NCI-H2029 treated with DMSO at 0.1 percent for 48 hours (cell line): ENCODE measurements at places on chromosomes 5 and 9.

DNA sequence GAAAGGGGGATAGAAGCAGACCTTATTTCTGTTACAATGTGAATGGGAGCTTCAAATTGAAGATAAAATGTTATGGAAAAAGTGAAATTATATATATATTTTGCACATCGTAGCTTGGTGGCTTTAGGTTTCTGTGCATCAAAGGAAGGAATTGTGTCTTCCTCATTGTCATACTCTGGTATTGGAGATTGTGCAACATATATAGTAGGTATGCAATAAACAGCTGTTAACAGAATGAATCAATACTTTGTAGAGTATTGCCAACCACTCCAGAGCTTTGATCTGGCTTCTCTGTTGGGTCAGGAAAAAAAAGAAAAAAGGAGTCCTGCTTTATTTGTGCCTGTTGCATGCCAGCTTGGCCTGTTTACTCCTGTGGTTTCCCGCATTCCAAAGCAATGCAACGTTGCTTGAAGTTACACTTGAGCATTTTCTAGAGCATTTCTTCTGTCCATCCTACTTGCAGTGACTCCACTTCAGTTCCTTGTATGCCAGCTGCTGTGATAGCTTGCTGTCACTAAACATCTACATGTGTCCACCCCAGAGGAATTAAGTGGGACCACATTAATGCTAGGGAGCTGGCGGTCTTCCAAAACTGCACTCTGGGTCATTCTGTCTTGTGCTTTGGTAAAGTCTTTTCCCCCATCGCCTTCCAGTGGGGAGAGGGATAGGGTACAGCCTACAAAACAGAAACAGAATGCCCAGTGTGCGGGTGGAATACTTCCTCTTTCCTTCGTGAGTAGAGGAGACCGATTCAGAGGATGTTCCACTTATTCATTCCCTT lies 62.0 kb upstream of the MEF2C start:
- DNase-seq, result no peak

DNA sequence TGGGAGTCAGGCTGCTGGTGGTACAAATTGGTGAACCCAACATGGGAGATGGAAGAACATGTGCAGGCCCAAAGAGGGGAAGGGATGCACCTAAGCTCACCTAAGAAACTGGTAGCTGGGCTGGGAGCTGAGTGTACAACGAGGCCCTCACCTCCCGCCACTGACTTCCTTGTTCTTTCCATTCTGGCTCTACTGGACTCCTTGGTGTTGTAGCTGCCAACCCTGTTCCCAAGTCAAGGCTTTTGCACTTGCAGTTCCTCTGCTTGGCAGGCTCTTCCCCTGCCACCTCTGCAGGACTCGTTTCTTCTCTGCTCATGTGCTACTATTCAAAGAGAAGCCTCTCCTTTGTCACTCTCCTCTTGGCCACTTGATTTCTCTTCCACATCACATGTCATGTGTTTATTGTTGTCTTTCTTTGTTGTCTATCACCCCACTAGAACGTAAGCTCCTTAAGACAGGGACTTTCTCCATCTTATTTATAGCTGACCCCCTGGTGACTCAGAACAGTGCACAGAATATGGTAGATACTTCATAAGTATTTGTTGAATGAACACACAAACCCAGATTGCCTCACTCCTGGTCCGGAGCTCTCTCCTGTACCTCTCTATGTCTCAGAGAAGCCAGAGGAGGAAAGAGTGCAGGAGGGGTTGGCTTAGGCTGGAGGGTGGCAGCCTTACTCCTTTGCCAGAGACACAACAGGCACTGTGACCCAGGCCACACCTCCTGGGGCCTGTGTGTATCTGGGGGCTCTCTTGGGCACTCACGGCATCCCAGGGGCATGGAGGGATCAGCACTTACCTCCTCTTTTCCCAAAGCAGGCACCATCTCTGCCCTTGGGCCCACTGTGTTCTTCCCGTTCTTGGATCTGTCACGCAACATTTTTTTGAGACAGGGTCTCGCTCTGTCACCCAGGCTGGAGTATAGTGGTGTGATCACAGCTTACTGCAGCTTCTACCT lies 5.2 kb upstream of the SPINK4 start:
- peak; percentile 27 for DNase-seq

- DNase-seq, result no peak
Measured at GRCh38 chr5:52692039-52692438, 95.7 kb upstream of the ITGA1 start.

GRCh38 chr9:71791875-71792274 lies 23.6 kb upstream of the CEMIP2 start:
- DNase-seq, result no peak

DNA sequence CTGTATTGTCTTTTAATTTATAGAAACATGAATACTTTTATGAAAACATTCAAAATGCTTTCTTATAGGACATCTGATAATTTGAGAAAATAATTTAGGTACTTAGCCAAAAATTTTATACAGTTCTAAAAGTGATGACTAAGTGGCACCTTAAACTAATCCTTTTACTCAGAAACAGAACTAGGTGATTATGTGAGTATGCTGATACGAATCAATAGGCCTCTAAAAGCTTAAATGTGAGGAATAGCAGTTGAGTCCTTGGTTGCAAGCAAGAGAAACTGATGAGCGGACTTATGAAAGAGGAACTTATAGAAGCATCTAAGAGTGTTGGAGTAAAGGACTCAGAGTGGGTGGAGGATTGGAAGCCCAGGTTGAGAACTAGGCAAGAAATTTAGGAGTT lies 26.4 kb downstream of the ANXA1 start:
- no peak for DNase-seq

- DNase-seq, result no peak
Measured at GRCh38 chr5:102991802-102992201, 128.1 kb downstream of the GIN1 start.

DNA sequence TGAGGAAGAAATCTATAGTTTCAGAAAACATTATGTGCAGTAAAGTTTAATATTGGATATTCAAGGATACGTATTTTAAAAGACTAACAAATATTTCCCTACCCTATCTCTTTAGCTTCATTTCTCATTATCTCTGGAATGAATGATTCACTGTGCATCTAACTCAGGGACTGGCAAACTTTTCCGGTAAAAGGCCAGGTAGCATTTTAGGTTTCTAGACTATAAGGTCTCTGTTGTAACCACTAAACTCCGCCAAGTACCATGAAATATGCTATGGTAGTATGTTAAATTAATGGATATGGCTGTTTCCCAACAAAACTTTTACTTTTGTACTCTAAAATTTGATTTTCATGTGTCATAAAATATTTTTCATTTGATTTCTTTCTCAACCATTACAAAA lies 13.2 kb downstream of the FEM1C start:
- no peak for DNase-seq

DNA sequence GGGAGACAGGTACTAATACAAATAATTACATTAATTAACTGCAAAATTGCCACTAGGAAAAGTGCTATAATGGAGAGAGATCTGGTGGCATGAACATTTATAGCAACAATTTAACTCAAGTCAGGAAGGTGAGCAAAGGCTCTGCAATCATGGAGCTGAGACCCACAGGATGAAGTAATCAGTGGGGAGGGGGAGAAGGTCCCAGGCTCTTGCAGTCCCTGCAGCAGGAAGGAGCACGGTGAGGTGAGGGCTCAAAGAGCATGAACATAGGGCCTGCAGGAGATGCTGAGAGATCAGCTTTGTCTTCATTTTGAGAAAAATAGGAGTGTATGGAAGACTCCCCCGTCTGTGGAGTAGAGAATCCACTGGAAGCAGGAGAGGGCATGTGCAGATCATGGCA lies 6.5 kb downstream of the PTPN3 start:
- DNase-seq, result no peak

GRCh38 chr5:132022737-132023136 lies 11.3 kb upstream of the ACSL6 start:
- DNase-seq, result no peak

- no peak for DNase-seq
Measured at GRCh38 chr5:124732428-124733328, 13.8 kb downstream of the ZNF608 start.

GRCh38 chr9:134178768-134179551 lies 14.6 kb upstream of the RNU6ATAC start:
- DNase-seq, result no peak

- DNase-seq, result no peak
Measured at GRCh38 chr5:156800929-156801328, 49.2 kb upstream of the PPP1R2B start.

GRCh38 chr5:95631991-95632675 lies 12.2 kb downstream of the GPR150 start:
- no peak for DNase-seq

- no peak for DNase-seq
Measured at GRCh38 chr5:87432460-87432859, 19.7 kb upstream of the CCNH start.

DNA sequence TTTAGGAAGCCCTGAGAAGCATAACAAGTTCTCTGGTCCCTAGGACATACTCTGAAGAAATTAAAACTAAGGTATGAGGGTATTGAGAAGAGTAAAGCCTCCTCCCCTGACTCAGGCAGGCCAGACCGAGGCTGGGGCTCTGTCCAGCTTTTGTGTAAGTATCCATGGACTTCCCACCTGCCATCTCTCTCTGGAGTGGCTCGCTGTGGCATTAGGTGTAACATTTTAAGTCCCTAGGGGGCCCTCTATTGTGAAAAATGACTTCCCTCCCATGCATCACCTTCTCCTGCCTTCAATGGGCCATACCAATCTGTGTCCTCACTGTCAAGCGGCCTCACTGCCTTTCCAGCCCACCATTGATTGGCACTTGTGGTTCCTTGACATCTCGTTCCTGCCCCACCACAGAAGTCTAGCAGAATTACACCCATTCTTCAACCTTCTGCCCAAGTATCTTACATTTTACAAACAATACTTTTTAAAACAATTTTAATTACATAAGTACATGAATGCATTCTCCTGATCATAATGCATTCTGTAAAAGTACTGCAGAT lies 205.5 kb downstream of the SLIT3 start:
- DNase-seq, result no peak

DNA sequence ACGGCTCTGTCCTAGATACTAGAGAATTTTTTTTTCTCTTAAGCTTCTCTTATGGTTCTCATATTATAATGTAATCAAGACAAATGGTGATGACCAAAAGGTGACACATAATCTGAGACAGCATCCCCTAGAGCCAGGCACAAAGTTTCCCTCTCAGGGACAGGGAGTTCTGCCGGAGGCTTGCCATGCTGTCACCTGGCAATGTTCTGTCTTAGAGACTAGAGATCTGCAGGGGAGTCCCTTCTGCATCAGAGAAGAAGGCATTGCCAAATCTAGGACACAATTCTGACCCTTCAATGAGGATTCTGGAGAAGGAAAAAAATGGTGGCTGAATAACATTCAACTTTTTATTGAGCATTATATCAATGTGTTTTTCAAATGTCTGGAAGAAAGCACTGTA lies 261.2 kb upstream of the TRPC7 start:
- no peak for DNase-seq

GRCh38 chr9:135214054-135214640 lies 126.7 kb downstream of the OLFM1 start:
- DNase-seq, result no peak

GRCh38 chr5:170300361-170301013 lies 2.9 kb upstream of the LCP2 start:
- no peak for DNase-seq

DNA sequence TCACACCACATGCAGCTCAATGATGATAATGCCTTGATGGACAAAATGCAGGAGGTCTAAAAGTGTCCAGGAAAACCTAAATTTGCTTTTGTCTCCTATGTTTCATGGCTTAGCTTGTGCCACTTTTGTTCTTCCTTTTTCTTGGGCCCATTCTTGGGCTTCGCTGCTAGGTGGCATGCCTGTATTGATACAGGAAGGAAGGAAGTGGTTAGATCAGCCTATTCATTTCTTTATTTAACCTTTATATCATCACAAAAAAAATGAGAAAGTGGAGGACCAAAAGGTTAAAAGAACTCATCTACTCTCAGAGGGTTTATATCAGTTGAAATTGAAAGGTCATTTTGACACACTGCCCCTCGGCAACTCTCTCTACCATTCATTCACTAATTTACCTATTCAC lies 260.2 kb downstream of the ARHGAP26 start:
- no peak for DNase-seq

DNA sequence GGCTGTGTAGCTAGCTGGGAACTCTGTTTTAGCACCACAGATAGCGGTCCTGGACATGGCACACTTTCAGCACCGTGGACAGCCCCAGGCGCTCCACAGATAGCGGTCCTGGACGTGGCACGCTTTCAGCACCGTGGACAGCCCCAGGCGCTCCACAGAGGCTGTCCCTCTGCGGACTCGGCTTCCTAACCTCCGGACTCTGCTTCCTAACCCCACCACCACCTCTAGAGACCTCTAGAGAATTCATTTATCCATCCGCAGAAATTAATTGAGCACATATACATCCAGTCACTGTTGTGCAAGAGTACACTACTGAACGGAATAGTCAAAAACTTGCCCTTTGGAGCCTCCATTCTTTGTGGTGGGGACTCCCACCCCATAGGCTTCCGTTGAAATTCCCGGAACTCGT lies 27.4 kb downstream of the UNC5A start:
- DNase-seq, result no peak

- no peak for DNase-seq
Measured at GRCh38 chr9:85744480-85744879, 2.7 kb upstream of the AGTPBP1 start.

GRCh38 chr5:127642949-127643348 lies 5.9 kb upstream of the CTXN3 start:
- no peak for DNase-seq

- no peak for DNase-seq
Measured at GRCh38 chr9:112115970-112116753, 58.9 kb downstream of the SUSD1 start.

- no peak for DNase-seq
Measured at GRCh38 chr9:76859860-76860259, 46.1 kb downstream of the PRUNE2 start.

- no peak for DNase-seq
Measured at GRCh38 chr5:32160228-32160627, 13.9 kb downstream of the GOLPH3 start.

GRCh38 chr5:2217219-2217618 lies 334.5 kb upstream of the IRX4 start:
- peak; percentile 25 for DNase-seq

GRCh38 chr5:168092209-168093185 lies 198.9 kb upstream of the WWC1 start:
- DNase-seq, result no peak

GRCh38 chr5:81427566-81427965 lies 33.6 kb upstream of the ACOT12 start:
- no peak for DNase-seq

GRCh38 chr9:72462340-72462739 lies 59.1 kb upstream of the TMC1 start:
- no peak for DNase-seq

GRCh38 chr5:157913575-157913974 lies 54.6 kb upstream of the CLINT1 start:
- peak; percentile 30 for DNase-seq

GRCh38 chr5:104913841-104914281 lies 1351.3 kb upstream of the NUDT12 start:
- DNase-seq, result no peak

- no peak for DNase-seq
Measured at GRCh38 chr9:89923961-89924504, 319.2 kb downstream of the GADD45G start.

DNA sequence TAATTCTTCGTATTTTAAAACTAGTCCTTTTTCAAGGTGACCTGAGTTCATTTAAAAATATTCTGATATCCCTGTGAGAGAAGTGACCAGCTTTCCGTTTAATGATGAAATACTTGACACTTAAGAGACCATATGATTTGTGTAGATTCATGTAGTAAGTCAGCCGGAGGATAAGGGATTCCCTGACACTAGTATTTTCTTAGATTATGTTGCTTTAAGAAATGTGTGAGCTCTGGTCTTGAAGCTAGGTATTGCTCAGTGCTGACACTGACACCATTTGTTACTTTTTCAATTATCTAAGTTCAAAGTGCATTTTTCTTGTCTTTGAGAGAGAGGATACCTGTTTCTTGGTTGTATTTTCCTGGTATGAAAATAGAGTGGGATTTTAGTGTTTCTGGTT lies 4.2 kb downstream of the NIPBL start:
- DNase-seq, result no peak
